ENCODE measurements at places on chromosomes 7 and 10.
A peak's percentile ranks its signal among the peaks of the same experiment; 100 is the strongest.

DNA sequence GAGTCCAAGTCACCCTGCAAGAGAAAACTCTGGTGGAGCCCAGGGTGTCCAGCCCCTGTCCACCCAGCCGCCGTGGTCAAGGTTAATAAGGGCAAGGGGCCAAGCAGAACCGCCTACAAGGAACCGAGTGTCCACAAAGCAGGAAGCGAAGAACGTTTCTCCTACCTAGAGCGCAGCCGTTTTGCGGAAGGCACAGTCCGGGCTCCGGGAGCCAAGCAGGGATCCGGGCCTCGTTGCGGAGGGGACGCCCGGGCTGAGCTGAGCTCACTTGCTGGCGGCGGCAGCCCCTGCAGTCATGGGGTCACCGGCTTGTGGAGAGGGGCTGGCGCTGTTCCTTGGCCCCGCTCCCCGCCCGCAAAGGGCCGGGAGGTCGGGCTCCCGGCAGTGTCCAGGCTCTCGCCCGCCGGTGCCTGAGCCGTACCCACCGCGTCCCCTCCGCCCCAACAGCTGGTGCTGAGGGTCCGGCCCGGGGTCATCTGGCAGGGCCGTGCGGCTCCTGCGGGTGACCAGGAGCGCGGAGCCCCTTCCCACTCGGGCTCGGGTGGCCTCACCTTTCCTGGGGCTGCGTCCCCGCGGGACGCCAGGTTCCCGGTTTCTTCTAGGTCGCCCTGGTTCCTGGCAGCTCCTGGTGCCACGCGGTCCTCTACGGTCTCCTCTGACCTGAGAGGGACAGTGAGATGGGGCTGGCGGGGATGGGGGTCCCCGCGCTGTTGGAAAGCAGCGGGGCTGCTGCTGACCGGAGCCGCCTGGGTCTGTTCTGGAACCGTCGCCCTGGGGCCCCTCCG lies 14.0 kb upstream of the ZNF273 start:
- no peak for DNase-seq

GRCh38 chr10:79470096-79470495 lies 24.7 kb upstream of the ZCCHC24 start:
- no peak for DNase-seq

GRCh38 chr7:5774136-5774535 lies 7.3 kb downstream of the RNF216 start:
- no peak for DNase-seq

DNA sequence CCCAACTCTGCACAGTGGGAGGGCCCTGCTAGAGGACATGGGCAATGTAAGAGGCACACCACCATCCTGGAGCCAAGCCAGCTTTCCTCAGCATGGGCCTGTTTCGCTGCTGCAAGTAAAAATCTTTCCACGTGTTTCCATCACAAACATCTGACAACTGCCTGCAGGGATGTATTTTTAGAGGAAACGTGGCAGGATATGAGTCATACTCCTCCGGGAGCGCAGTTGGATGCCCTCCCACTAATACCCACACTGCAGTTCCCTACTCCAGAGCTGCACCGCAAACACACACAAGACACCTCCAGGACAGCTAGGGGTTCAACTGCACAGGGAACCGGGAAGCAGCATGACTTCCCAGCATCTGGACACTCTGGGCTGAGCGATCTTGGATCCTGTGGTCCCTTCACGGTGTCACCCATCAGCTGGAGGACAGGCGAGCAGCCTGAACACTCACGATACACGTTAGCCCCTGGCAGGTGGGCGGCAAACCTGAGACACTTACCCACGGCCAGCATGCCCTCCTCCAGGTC lies 26.1 kb downstream of the PLAC9 start:
- DNase-seq = peak; percentile 42

- DNase-seq = no peak
Observed at GRCh38 chr10:129474642-129475041, 7.6 kb downstream of the MGMT start.

DNA sequence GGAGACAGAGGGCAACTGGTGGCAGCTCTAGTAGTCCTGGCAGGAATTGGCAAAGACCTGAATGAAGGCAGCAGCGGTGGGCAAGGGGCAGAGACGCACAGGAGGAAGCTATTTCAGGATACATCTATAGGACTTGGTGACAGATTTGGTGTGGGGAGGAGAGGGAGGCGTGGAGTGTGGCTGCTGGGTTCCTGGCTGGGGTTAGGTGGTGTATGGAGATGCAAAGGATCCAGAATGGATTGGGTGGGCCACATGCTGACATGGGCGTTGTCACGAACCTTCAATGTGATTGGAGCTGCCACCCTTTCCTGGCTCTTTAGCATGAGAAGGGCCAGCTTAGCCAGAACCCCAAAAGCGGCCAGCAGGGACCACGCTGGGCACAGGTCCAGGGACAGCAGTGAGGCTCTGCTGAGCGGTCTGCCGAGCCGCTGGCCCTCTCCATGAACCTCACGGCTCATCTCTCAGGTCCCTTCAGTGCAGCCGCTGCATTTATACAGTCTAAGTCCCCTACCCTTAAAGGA lies 10.2 kb upstream of the ADCY1 start:
- DNase-seq = no peak

GRCh38 chr10:114824391-114824790 lies 2.8 kb downstream of the FHIP2A start:
- DNase-seq = no peak

DNA sequence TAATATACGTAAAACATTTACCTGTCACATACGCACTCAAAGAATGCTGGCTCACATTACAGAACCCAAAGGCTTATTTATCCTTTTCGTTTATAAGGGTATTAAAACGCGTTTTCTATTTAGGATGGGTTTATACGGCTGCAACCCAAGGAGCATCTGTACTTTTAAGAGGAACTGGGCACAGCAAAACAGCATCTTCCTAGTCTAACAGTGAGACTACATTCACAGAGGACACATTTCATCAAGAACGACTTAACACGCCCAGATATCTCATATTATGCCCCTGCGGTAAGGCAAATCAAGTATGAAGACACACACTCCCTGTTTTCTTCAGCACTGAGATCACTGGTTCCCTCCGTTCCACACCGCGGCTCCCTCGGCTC lies 533 bp upstream of the DMTF1 start:
- DNase-seq = peak; percentile 17

All from RPMI8226 (cell line).